Mucosa of gallbladder (tissue), 1 donor: ENCODE measurements at places on chromosomes 7 and 10. TPM values are rescaled to one million over a fixed set of nuclear protein-coding genes. Genes with fewer than 3 reads are reported as not detected.
A peak's percentile ranks its signal among the peaks of the same experiment; 100 is the strongest.

DNA sequence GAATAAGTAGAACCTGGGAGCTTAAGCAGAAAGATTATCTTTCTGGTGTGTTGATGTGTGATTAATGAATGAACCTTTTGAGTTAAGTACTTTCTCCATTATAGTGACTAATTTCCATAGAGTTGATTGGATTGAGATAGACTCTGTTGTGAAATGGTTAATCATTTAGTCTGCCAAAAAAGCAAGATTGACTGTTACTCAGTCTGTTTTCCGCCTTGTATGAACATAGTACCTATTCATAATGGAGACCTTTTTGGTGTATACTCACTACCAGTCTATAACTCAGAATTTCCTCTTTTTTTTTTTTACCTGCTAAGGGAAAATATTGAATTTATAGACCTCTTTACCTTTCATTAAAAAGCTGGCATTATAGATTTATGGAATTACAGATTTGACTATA lies 14.4 kb upstream of the NPVF start:
- DNase-seq = no peak

DNA sequence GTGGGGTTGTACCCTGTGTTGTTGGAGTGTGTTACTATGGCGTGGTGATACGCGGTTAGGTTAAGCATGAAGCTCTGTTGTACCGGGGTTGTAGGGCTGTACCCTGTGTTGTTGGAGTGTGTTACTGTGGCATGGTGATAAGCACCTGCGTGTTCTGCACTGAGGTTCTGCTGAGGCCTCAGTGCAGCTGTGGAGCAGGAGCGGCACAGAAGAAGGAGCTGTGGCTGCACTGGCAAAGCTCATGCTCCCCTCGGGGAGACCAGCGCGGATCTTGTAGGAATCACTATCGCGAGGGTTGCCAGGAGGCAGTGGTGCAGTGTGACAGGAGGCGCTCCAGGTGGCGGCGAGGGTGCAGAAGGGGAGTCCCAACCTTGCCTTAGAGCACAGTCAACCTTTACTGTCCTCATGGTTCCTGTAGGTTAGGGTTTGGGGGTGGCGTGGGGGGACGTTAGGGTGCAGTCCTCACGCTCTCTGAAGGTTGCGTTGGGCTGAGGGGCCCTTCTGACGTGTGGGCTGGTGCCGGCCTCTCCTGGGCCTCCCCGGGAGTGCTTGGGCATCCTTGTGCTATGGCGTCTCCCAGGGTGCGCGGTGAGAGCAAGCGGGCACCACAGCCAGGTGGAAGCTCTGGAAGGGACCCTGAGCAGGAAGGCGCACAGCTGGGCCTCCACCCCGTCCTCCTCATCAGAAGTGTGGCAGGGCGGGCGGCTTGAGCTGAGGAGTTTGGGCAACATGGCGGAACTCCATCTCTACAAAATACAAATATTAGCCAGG lies 11.0 kb downstream of the DYNC2I1 start:
- DNase-seq = no peak

DNA sequence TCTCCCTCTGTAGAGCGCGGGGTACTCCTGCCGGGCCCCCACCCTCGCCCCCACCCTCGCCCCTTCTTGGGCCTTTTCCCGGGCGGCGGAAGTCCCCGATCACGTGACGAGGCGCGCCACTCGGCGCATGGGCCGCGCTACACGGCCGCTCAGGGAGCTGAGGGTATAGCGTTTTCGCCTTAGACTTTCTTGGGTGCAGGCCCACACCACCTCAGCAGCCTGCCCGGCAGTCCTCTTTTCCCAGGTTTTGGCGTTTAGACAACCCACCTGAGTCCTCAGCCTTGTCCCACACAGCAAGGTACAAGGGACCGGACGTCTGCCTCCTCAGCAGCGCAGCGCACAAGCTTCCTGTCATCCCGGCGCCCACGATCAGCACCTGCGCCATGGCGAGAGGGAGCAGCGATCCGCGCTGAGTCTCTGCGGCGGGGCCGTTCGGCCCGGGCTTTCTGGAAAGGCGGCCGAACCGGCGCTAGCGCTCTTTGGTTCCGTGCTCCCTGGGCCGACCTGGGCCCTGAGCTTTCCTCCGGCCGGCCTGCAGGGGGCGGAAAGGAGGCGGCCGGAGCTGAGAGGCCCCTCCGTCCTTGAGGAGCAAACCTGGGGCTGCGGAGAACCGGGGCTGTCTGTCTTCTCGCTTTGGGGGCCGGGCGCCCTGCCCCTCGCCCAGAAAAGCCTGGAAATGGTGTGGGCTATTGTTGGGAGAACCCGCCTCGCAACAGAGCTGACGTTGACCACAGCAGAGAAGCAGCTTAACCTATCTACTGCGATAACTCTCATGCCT lies at the start of gene RNLS:
Gene RNLS, minus strand, starts transcription at position 513 of the 778 bp plus-strand sequence.
- peak; percentile 76 for DNase-seq

- DNase-seq = peak; percentile 92
Measured at GRCh38 chr10:72331575-72332422, 22.9 kb downstream of the DNAJB12 start.

- DNase-seq = peak; percentile 61
Measured at GRCh38 chr10:86355571-86356038, 11.0 kb downstream of the GRID1 start.

GRCh38 chr7:121395494-121395960 lies 581 bp downstream of the FAM3C start:
- no peak for DNase-seq

DNA sequence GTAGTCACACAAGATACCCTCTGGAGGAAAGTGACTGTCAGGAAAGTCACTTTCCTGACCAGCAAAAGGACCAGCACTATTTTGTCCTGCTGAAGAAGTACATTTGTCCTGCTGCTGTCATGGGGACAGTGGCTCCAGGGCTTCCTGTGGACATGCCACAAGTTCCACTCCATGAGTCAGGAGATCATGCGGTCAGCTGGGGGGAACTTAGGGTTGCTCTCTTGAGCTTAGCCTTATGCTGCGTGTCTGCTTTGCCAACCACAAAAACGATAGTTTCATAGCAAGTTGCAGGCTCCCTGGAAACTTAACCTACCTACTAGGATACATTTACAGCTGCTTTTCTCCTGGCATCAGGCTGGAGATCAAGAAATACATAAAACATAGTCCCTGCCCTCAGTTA lies 19.8 kb upstream of the ALOX5 start:
- DNase-seq = no peak

DNA sequence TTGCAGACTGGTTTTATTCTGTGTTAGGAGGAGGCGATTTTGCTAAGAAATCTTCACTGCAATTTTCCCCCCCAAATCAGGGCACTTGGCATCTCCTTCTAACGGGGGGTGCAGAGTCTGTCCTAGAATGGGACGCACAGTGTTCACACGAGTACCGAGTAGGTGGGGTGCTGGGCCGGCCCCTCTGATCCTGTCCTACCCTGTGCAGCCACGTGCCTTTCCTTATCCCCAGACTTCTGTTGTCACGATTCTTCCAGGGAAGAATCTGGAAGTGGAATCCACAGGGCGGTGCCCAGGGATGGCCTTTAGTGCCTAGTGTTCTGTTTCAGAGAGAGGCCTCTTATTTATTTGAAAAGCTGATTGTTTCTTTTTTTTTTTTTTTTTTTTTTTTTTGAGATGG lies 16.4 kb downstream of the CUX1 start:
- DNase-seq = no peak

DNA sequence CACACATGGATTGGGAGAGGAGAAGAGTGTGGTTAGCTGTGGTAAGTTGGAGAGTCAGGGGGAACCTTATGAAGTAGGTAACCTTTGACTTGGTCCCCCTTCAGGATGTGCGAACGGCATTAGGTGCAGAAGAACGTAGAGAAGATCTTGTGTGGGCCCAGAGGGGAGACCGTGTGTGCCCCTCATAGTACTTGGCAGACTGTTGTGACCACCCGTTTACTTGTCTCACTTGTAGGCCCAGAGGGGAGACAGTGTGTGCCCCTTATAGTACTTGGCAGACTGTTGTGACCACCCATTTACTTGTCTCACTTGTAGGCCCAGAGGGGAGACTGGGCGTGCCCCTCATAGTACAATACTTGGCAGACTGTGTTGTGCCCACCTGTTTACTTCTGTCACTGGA lies 2.6 kb downstream of the GTPBP4 start:
- no peak for DNase-seq

DNA sequence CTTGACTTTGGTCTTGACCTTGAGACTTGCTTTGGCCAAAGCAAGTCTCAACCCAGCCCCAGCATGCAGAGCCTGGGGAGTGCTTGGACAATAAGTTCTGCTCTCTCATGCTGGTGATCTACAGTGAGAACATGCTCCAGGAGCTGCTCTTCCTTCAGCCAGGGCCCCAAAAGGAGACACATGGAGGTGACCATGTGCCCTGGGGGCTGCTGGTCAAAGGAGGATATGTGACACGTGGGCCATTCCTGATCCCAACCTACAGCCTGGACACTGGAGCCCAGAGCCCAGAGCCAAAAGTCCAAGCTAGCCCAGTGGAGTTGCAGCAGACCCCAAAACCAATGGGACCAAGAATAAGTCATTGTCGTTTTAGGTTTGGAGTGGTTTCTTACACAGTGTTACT lies 78.2 kb upstream of the CHST15 start:
- no peak for DNase-seq

DNA sequence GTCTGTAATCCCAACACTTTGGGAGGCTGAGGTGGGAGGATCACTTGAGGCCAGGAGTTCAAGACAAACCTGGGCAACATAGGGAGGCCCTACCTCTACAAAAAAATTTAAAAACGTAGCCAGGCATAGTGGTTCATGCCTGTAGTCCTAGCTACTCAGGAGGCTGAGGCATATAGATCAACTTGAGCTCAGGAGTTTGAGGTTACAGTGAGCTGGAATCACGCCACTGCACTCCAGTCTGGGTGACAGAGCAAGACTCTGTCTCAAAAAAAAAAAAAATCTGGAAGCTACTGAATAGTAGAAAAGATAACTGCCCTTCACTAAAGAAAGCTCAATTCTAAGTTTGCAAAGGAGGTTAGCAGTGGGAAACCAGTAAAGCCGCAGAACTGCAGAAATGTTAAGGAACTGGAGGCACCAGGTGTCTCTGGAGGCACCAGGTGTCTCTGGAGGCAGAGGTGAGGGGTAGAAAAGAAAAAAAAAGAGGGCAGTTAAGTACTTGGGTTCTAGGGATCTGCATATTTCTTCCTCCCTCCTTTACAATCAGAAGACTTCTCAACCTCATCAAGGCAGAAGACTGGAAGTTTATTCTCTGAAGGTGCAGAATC lies 56.5 kb downstream of the RNLS start:
- DNase-seq = no peak

DNA sequence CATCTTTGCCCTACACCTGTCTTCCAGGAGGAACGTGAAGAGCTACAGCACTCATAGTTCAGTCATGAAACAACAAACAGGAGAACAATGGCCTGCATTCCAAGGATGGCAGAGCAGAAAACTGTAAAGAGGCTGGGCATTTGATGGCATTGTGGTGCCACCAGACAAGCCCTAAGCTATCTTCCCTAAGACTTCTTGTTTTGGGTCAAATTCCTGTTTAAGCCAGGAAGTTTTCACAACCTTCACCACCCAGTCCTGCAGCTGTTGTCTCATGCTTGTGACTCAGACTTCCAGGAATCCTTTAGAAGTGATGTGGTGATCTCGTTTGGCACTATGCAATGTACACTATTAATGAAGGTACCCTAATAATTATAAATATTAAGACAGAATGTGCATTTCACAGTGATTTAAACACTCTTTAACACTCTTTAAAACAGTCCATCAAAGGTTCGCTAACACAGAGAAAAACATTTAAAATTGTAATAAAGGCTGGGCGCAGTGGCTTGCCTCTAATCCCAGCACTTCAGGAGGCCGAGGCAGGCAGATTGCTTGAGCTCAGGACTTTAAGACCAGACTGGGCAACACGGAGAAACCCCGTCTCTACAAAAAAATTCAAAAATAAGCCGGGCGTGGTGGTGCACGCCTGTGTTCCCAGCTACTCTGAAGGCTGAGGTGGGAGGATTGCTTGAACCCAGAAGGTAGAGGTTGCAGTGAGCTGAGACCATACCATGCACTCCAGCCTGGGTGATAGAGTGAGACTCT lies 2.7 kb upstream of the HERPUD2 start:
- DNase-seq = no peak

GRCh38 chr7:154440651-154441050 lies 388.5 kb downstream of the DPP6 start:
- DNase-seq = no peak

DNA sequence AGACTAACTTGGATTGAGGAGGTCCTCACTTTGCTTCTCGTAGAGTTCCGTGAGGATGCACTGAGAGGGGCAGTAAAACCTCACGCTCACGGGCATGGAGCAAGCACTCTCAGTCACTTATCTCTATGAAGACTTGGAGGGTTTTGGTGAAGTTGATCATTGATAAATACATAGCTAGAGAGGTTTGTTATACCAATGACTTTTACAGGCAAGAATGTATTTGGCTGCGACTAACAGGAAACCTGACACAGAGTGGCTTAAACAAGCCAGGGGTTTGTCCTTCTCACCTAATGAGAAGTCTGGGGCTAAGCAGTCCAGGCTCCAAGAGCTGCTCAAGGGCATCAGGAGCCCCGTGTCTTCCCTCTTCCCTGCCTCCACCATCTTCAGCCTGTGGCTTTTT lies 6.1 kb downstream of the BICC1 start:
- DNase-seq = no peak

DNA sequence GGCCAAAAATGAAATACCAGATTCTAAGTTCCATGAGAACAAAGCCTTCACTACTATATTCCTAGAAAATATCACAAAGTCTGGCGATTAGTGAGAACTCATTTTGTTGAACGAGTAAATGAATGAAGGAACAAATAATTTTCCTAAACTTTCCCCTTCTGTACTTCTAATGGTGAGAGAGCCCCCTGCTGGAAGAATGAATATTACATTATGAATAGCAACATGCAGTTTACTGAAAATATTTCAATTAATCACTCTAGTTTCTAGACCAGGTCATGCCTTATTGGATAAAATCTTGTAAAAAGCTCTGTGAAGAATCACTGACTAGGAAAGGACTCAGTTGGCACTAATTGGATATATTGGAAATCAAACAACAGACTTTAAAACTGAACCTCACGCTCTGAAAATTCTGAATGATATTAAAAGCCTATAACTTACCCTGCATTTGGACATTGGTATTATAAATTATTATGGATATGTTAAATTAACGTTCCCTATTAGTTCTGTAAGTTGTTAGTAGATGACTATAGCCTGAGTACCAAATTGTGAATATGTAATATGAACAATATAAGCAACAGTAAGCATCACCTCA lies 32.4 kb upstream of the MTPN start:
- DNase-seq = no peak

- no peak for DNase-seq
Measured at GRCh38 chr10:68665841-68666240, 55.2 kb upstream of the CCAR1 start.

- peak; percentile 17 for DNase-seq
Measured at GRCh38 chr7:142939226-142939910, at the start of gene LLCFC1. TSS of gene LLCFC1 (plus strand) at chr7:142939484. CDS start at chr7:142939622, 138 bp downstream.

Gene TMEM236
- total RNA-seq = 0.46 TPM

Gene HOXA10
- 0.12 TPM for total RNA-seq

Gene IL6
- 0.52 TPM for total RNA-seq

Gene CHST15
- total RNA-seq = 23.5 TPM

Gene FAM13C
- total RNA-seq = 11.4 TPM

Gene ITIH5
- total RNA-seq = 42.0 TPM

Gene VIPR2
- total RNA-seq = 7.3 TPM

Gene ZNF33A
- 39.7 TPM for total RNA-seq

Gene HABP2
- 296 TPM for total RNA-seq

Gene EFCAB10
- not detected for total RNA-seq

Gene CDK1
- 3.9 TPM for total RNA-seq

Gene VGF
- total RNA-seq = 0.29 TPM
